Stimulated activated CD4-positive, alpha-beta T cell treated with anti-CD3 and anti-CD28 coated beads, Interleukin-15, amount 100 ng/mL, for 1 hour (primary cell): ENCODE measurements at places on chromosomes 1 and 21.

DNA sequence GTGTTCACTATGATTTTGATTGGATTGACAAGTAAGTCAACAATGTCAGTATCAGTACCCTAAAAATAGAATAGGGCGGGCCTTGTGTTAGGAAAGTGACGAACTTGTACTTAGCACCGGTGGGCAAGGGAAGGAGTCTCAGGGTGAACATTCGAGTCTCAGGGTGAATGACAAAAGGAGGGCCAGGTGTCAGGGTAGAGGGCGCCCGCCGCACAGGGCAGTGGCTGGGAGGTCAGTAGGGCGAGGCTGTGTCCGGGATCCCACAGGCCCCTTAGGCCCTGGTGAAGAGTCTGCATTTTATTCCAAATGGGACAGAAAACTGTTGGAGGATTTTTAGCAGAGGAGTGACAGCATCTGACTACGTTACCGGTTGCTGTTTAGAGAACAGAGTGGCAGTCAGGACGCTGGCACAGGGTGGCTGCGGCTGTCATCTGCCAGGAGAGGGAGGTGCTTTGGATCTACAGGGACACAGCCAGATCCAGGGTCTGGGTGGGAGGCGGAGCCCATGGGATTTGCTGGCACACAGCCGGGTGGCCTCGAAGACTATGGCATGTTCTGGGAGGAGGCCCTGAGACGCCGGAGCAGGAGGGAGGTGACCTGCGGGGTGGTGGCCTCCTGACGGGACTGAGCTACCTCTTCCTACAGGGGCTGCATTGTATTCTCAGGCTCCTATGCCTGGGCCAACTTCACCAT, 11.0 kb downstream of the AGTRAP start:
- DNase-seq = no peak

GRCh38 chr1:216805233-216805632, 82.0 kb upstream of the ESRRG start:
- DNase-seq = no peak

DNA sequence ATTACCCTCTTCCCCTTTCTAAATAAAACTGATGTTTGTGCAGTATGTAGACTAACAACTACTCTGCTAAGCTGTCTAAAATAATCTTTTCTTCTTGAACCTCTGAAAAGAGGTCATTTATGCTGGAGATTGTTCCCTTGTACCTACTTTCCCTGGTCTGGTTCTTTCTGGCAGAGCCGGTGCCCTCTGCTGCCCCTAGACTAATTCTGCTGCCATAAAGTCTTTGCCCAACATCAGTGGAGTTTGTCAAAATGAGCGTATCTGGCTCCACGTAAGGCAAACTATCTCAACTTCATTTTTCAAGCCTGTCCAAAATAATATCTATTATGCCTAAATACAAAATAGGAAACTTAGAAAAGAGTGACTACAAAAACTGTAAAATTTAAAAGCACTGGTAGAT, 30.9 kb upstream of the ANGPTL7 start:
- no peak for DNase-seq

- DNase-seq = peak; percentile 28
Observed at GRCh38 chr1:161192476-161193465, 6.1 kb downstream of the ADAMTS4 start.

- no peak for DNase-seq
Observed at GRCh38 chr1:30778154-30778978, 20.8 kb upstream of the LAPTM5 start.

DNA sequence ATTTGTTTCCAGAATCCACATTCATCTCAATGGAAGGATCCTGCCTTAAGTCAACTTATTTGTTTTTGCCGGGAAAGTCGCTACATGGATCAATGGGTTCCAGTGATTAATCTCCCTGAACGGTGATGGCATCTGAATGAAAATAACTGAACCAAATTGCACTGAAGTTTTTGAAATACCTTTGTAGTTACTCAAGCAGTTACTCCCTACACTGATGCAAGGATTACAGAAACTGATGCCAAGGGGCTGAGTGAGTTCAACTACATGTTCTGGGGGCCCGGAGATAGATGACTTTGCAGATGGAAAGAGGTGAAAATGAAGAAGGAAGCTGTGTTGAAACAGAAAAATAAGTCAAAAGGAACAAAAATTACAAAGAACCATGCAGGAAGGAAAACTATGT, 2.6 kb downstream of the GADD45A start:
- no peak for DNase-seq

GRCh38 chr1:112686835-112687234, 12.4 kb downstream of the MOV10 start:
- DNase-seq = no peak

DNA sequence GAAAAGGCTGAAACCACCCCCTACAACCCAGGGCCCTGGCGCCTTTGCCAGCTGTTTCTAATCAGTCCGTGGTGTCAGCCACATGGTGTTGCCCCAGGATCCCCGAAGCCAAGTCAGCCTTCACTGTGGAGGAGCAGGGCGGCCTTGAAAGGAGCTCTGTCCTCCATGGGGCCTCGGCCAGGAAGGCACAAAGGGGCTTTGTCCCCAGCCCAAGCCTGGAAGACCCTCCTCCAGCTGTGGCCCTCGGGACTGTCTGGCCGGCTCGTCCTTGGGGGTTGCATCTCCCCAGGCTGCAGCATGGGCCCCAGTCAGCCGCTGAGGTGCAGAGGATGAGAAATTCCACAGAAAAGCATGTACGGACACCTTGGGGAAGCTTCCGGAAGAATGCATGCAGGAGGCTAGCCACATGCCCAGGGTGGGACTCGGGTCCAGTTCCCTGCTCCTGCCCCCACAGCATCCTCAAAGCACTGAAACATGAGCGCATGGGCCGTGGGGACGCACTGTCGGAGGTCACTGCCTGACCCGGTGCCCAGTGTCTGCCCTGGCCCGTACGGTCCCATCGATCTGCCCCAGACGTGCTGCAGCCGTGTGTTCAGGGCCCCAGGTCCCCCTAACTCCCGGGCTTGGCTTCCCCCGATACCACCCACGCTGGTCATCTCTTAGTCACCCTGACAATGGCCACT, 38.6 kb upstream of the POFUT2 start:
- DNase-seq = no peak

DNA sequence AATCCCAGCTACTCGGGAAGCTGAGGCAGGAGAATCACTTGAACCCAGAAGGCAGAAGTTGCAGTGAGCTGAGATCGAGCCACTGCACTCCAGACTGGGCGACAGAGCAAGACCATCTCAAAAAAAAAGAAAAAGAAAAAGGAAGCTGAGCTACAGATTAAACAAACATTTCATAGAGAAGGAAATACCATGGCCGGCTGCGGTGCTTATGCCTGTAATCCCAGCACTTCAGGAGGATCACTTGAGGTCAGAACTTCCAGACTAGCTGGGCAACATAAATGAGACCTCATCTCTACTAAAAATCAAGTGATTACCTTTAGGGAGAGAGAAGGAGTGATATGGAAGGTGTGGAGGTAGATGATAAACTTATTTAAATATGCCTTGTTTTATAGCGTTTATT, 14.0 kb upstream of the CFAP126 start:
- DNase-seq = no peak

GRCh38 chr1:85240174-85240601, 19.3 kb downstream of the C1orf52 start:
- no peak for DNase-seq

- no peak for DNase-seq
Observed at GRCh38 chr1:97088391-97088790, 366.8 kb downstream of the PTBP2 start.

DNA sequence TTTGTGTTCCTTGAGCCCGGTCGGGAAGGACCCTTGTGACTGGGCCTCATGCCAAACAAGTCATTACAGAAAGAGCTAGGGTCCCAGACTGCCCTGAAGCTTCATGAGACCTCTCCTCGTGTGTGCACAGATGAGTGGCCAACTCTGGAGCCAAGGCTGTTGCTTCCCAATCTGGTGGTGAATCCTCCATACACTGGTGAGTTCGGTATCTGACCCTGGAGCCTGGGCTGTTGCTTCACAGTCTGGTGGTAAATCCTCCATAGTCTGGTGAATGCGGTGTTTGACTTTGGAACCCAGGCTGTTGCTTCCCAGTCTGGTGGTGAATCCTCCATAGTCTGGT, 737.8 kb downstream of the MATN1 start:
- no peak for DNase-seq

DNA sequence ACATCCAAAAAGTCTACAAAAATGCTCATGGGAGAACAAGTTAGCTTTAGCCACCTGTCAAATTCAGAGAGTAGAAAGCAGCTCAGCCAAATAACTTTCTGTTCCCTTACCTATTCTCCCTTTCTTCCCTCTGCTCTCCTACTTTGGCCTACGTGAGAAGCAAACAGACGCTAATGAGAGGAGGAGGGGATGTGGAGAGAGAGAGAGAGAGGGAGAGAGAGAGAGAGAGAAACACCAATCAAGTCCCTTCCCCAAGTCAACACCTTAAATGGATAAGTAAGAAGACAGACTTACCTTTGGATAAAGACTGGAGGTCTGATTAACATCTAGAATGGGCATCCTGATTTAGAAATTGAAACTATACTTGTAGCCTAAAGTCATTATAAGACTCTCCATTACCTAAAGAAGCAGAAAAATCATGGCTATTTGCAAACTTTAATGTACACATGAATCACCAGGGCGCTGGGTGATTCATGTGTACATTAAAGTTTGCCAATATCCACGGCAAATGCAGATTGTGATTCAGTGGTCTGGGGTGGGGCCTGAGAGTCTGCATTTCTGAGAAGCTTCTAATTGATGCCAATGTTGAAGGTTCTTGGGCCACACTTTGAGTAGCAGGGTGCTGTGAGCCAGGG, 13.1 kb upstream of the DUSP12 start:
- no peak for DNase-seq

- DNase-seq = no peak
Observed at GRCh38 chr1:181011301-181012202, 11.1 kb downstream of the STX6 start.

GRCh38 chr1:42177541-42177981, 13.0 kb upstream of the GUCA2A start:
- no peak for DNase-seq

GRCh38 chr1:169100208-169100607, 6.3 kb upstream of the ATP1B1 start:
- DNase-seq = no peak

- no peak for DNase-seq
Observed at GRCh38 chr1:66296951-66297350, 237.0 kb upstream of the SGIP1 start.

- no peak for DNase-seq
Observed at GRCh38 chr1:67347688-67348472, 40.2 kb downstream of the IL12RB2 start.

DNA sequence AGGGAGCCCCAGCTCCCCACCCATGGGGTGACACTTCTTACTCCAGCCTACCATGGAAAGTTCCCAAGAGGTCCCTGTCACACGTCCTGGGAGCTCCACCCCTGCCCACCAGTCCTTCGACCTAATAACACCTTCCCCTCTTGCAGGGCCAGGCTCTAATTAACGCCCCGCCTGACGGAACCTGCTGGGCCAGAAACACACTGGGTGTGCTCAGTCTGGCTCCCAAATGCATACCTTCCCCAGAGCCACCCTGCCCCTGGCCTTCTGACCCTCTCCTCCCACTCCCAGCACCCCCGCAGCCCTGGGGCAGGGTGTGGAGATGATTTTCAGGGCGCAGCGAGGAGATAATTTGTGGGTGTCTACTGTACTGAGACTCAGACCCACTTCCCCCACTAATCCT, 20.6 kb downstream of the PGLYRP3 start:
- DNase-seq = no peak

DNA sequence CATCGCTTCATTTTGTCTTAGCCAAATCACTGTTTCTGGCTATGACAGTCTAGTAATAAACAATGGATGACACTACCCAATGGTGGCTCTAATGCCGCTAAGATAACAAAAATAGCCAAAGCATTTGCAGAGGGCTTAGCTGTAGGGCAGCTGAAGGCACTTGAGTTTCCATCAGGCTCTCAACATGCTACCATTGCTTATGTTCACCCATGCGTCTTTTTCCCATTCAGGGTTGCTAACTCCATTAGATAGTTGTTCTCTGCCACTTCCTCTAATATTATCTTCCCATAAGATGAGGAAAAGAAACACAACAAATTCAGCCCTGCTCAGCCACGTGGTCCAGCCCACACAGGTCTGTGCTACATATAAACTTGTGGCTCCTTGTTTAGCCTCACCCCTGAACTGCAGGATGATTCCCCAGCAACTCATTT, 159.6 kb downstream of the TOMM20 start:
- no peak for DNase-seq

GRCh38 chr1:1832820-1833219, 54.5 kb upstream of the NADK start:
- no peak for DNase-seq

- no peak for DNase-seq
Observed at GRCh38 chr1:203177470-203178039, 1.9 kb upstream of the MYBPH start.

- DNase-seq = no peak
Observed at GRCh38 chr1:204145033-204145504, 6.8 kb downstream of the ETNK2 start.

DNA sequence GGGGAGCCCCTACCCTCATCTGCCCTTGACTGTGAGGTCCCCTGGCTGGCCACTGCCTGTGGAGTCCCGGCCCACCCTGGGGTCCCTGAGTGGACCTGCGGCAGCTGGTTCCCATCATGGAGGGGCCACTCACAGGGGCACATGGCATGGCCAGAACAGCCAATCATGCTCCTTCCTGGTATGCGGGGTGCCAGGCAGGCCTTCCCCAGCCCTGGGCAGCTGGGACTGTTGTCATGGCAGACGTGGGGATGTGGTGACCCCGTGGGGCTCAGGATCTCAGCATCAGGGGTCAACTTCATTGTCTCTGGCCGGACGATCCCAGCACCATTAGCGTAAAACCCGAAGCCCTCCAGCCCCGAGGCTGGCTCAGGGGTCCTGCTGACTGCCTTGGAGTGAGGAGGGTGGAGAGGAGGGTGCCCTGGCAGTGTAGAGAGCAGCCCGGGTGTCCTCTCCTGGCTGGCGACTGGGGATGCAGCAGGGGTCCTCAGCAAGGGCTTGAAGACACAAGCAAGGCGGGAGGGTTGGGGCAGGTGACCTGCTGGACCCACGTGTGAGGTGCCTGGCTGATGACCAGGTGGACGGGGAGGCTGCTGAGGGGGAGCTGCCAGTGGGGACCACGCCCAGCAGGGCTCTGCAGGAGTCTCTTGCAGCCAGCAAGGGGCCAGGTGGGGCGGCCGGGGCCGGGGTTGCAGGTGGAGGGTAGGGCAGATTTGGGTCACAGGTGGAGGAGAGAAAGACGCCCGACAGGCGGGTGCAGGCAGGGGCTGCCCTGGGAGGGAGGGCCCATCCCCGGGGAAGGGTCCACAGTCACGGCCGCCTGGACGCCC, 45.1 kb downstream of the TRIM11 start:
- no peak for DNase-seq

DNA sequence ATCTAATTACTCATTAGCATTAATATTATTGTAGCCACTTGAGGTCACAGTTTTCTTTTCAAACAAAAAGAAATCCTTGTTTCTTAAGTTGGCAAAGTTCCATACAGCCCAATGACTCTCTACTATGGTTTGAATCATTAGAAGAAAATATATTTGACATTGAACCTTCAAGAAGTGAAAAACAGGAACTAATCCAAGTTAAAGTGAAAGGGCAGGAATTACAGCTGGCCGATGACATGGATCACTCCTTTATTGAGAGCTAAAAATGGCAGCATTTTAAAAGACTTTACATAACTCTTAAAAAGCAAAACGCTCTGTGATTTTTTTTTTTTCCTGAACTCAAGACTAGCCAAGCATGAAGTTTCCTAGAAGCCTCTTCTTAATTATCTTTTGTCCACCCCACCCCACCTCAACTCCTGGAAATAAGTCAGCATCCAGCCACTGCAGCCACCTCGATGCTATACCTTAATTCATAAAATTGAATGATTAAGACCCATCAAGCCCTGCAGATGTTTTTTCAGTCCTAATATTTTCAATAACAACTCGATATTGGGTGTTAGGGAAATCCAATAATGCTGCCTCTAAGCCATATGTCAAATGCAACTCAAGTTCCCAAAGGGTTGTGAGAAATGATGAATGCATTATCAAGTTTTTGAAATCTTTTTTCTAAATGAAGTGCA, 323.1 kb downstream of the HHIPL2 start:
- no peak for DNase-seq
